ENCODE measurements at places on chromosomes 1 and 21. TPM values are rescaled to one million over a fixed set of nuclear protein-coding genes. Genes with fewer than 3 reads are reported as not detected.
A peak's percentile ranks its signal among the peaks of the same experiment; 100 is the strongest.

DNA sequence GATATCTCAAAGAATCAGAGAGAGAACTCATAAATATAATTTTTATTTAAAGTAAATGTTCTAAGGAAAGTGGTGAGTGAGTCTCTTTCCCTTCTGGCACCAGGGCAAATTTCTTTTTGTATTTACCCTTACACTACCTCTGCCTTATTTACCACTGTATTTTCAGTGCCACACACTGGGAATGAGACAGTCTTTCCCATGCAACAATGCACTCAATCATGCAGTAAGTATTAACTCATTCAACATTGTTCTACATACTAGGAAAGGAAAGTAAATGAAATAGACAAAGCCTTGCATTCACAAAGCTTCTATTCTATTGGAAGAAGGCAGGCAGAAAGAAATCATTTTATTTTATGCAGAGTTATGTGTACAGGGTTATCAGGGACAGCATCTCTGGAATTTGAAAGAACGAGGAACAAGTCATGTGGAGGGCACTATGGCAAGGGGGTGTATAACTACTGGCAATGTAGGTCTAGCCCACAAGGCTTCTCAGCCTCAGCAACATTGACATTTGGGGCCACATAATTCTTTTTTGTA lies 129.8 kb upstream of the PRDX6 start:
- H3K27ac ChIP-seq = no peak overlapping the region
- no peak for DNase-seq
- H3K36me3 ChIP-seq = peaks cover 12% of the 10 kb centered on the region

Gene FAM72B
- 32.1 TPM for total RNA-seq

DNA sequence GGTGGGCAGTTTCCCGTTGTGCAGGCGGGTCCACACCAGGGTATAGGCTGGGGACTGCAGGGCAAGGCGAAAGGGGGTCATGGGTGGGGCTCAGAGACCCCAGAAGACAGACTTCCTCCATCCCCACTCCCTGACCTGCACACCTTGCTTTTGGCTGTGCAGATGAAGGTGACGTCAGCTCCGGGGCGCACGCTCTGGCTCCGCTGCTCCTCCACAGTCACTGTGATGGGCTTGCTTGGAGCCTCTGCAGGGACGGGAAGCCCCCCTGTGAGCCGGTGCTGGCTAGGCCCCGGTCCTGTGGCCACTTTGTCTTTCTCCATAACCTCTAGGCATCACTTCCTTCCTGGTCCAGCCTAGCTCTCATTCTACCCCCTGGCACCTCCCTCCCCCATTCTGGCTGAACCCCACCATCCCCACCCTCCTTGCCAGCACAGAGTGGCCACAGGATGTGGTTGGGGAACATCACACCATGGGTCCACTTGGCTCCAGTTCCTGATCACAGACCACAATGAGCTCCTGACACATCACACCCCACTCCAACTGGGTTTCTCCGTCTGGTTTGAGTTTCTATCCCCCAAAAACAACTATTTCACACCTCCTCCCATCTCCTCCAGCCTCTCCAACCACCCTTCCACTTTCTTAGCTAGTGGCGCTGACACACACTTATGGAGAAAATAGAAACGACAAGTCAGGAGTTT lies 45.2 kb downstream of the LDLRAD2 start:
- no peak overlapping the region for H3K27ac ChIP-seq
- DNase-seq = no peak
- H3K27me3 ChIP-seq = no peaks in the 10 kb centered on the region
- no peak overlapping the region for H3K4me3 ChIP-seq

DNA sequence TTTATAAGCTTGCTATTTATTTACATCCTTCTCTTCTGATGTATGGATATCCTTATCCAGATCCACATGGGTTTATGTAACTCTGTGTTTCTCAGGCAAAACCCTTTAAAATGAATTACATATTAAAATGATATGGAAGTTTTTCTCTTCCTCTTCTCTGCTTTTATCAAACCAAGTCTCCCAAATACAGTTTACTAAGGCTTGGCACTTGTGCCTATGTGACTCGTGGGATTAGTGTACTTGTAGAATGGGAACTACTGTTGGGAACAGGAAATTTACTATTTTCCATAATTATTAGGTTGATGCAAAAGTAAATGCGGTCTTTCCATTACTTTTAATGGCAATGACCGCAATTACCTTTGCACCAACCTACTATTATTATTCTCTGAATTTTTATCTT lies 14.8 kb downstream of the SIM2 start:
- H3K27me3 ChIP-seq = peaks cover 65% of the 10 kb centered on the region
- no peaks in the 10 kb centered on the region for H3K36me3 ChIP-seq
- no peak overlapping the region for H3K4me3 ChIP-seq
- peaks cover 9% of the 10 kb centered on the region for H3K4me1 ChIP-seq
- DNase-seq = no peak

Gene MMEL1
- total RNA-seq = 1.8 TPM

Gene SHE
- not detected for total RNA-seq

Gene C4BPB
- total RNA-seq = 2.1 TPM

Gene PCP4
- total RNA-seq = not detected

Gene SLFNL1
- total RNA-seq = 0.25 TPM

DNA sequence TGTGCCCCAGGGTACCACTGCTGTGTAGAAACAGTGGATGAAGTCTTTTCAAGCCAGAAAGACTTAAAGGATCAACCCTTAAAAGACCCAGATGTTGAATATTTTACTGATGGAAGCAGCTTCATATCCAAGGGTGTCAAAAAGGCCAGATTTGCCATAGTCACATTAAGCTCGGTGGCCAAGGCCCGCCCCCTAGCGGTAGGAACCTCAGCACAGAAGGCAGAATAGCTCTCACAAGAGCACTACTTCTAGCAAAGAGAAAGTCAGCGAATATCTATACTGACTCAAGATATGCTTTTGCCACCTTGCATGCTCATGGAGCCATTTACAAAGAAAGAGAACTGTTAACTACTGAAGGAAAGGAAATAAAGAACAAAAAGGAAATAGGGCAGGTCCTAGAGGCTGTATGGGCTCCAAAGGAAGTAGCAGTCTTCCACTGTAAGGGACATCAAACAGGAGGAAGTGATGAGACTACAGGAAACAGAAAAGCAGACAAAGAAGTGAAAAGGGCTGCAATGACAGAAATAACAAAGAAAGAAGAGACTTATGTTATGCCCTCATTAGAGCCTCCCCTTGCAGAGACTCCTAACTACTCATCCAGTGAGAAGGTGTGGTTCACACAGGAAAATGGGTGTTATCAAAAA lies 90.5 kb downstream of the LIPI start:
- peaks cover 8% of the 10 kb centered on the region for H3K4me1 ChIP-seq
- H3K27me3 ChIP-seq = no peaks in the 10 kb centered on the region
- no peak overlapping the region for H3K4me3 ChIP-seq
- H3K36me3 ChIP-seq = no peaks in the 10 kb centered on the region
- peak overlapping the region; percentile 4 for H3K27ac ChIP-seq

DNA sequence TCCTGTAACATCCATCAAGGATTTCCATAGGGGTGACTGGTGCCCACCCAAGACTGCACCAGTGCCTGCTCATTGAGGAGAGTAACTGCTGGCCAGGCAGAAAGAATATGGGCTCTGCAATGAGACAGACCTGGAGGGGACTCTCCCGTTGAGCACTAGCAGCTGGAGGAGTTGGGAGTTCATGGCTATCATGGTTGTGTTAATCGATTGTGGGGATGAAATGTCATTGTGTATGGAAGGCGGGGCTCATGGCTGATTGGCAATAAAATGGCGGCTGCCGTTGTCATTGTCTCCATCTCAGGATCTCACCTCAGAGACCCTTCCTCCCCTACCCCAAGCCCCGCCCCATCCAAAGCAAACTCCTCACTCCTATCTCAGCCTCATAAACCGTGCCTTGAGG lies 3.9 kb downstream of the TMEM125 start:
- H3K27ac ChIP-seq = peak overlapping the region; percentile 37
- H3K36me3 ChIP-seq = peaks cover 5% of the 10 kb centered on the region
- peaks cover 11% of the 10 kb centered on the region for H3K27me3 ChIP-seq
- H3K4me1 ChIP-seq = peaks cover 21% of the 10 kb centered on the region
- H3K4me3 ChIP-seq = no peak overlapping the region

DNA sequence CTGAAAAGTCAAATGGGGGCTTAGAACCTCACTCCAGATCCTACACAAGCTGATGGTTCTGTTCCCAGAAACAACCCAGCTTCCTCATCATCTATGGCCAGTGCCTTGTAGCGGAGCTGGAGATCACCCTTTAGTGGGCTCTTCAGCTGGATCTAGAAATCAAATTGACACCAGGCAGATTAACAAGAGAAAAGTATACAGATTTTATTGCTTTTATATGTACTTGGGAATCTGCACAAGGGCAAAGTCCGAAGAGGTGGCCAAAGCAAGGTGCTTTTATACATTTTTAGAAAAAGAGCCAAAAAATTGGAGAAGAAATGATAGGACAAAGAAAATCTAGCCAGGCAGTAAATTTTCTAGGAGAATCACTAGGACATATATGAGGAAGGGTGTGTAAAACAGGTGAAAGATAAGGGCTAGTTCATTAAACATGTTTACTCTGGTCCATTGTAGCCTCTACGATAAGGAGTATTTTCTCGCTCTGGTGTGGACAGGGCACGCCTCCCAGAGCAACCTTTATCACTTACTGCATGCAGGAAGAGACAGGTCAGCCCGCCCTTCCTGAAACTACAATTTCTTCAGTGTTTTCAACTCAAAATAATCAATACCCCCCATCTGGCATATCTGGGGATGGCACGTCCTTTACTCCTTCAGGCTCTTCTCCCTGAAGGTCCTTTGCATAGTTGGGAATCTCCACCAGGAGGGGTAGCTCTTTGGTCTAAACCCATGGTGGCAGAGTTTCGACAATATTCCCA lies 14.0 kb upstream of the LGALS8 start:
- peaks cover 6% of the 10 kb centered on the region for H3K4me1 ChIP-seq
- no peaks in the 10 kb centered on the region for H3K27me3 ChIP-seq
- H3K4me3 ChIP-seq = no peak overlapping the region
- no peak for DNase-seq

DNA sequence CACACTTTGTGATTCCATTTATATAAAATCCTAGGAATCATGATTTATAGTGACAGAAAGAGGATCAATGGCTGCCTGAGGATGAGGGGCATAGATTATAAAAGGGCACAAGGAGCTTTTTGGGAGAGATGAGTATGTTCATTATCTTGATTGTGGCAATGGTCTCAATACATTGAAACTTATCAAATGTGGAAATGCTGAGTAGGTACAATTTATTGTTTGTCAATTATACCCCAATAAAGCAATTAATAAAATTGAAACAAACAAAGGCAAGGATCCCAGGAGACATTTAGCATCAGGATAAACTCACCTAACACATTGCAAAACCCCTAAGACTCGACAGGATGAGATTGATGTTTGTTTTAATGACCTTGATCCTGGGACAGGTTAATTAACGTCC lies 153.1 kb upstream of the KLHDC7A start:
- H3K27ac ChIP-seq = no peak overlapping the region
- H3K36me3 ChIP-seq = no peaks in the 10 kb centered on the region
- no peak overlapping the region for H3K4me3 ChIP-seq

Gene LEPR
- total RNA-seq = 3.0 TPM

GRCh38 chr1:224430511-224431113 lies 4.0 kb downstream of the WDR26 start:
- H3K4me1 ChIP-seq = peaks cover 47% of the 10 kb centered on the region
- DNase-seq = peak; percentile 40
- H3K27ac ChIP-seq = peak overlapping the region; percentile 58
- H3K27me3 ChIP-seq = no peaks in the 10 kb centered on the region
- peak overlapping the region; percentile 56 for H3K4me3 ChIP-seq
- H3K36me3 ChIP-seq = peaks cover 45% of the 10 kb centered on the region

Gene TENT5C
- 13.6 TPM for total RNA-seq

DNA sequence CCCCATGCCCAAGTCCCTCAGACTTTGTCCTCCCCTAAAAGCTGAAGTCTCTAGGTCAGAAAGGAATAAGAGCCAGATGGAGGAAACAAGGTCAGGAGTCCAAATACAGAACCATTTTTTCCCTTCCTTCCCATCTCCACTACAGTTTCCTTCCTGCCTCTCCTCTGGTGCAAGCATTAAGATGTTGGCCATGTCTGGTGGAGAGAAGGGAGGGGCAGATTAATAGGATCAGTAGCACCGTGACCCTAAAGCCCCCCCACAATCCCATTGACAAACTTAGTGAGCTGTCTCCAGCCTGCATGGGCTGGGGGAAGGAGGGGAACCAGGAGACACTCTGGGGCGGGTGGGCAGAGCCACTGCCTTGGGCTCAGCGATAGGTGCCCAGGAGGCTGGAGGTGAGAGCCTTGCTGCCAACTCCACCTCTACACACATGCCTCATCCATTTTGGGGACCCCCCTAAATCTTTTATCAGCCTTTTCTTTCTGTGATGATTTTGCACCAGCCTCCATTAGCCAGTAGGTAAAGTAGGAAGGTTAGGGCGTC lies 59.8 kb downstream of the RHBG start:
- H3K27me3 ChIP-seq = peaks cover 81% of the 10 kb centered on the region
- H3K4me1 ChIP-seq = peaks cover 22% of the 10 kb centered on the region
- H3K27ac ChIP-seq = no peak overlapping the region
- H3K36me3 ChIP-seq = no peaks in the 10 kb centered on the region
- no peak for DNase-seq

- no peaks in the 10 kb centered on the region for H3K36me3 ChIP-seq
- no peaks in the 10 kb centered on the region for H3K27me3 ChIP-seq
- H3K4me1 ChIP-seq = no peaks in the 10 kb centered on the region
- no peak for DNase-seq
- H3K27ac ChIP-seq = no peak overlapping the region
- H3K4me3 ChIP-seq = no peak overlapping the region
Observed at GRCh38 chr1:216215169-216215568, 208.1 kb downstream of the USH2A start.

DNA sequence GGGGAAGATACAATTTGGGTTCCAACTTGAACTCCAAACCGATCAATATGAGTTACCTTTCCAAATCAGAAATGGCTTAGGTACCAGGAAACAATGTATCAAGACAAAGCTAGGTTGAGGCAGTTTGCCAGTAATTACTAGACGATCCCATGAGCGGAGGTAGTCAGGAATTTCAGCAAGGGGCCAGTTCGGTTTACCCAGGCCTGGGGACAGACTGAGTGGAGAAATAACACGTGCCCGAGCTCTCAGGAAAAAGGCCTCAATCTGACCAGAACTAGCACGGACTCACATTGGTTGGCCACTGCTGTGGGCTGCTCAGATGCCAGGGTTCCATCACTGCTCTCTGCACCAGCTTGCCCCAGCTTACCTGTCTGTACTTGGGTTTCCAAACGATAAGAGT lies 15.3 kb downstream of the CLSTN1 start:
- H3K4me3 ChIP-seq = no peak overlapping the region
- DNase-seq = no peak
- H3K27me3 ChIP-seq = no peaks in the 10 kb centered on the region
- H3K36me3 ChIP-seq = no peaks in the 10 kb centered on the region

GRCh38 chr1:200302192-200302920 lies 107.5 kb downstream of the ZNF281 start:
- H3K27me3 ChIP-seq = peaks cover 4% of the 10 kb centered on the region
- no peaks in the 10 kb centered on the region for H3K36me3 ChIP-seq
- H3K27ac ChIP-seq = peak overlapping the region; percentile 49
- peak; percentile 61 for DNase-seq
- H3K4me3 ChIP-seq = peak overlapping the region; percentile 77

Gene BMP8B
- 0.51 TPM for total RNA-seq

Measured in activated CD8-positive, alpha-beta T cell treated with anti-CD3 and anti-CD28 coated beads for 36 hours (primary cell).